ENCODE measurements at places on chromosomes 5 and 9.

DNA sequence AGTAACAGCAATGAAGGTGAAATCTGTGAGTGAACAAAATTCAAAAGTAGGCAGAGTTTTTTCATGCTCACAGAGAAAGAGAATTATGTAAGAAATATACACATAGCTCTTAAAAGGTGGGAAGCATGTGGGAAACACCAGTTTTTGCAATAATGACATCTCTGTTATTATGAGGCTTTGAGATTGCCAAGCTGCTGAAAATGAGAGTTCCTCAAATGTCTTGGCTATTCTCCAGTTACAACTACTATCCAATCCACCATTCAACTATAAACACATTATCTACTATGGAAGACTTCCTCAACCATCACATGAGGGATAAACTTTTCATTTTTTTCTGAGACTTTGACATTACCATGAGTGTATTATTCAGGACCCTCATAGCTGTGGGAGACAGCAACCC, 420.8 kb upstream of the ACTBL2 start:
- no peak for DNase-seq

DNA sequence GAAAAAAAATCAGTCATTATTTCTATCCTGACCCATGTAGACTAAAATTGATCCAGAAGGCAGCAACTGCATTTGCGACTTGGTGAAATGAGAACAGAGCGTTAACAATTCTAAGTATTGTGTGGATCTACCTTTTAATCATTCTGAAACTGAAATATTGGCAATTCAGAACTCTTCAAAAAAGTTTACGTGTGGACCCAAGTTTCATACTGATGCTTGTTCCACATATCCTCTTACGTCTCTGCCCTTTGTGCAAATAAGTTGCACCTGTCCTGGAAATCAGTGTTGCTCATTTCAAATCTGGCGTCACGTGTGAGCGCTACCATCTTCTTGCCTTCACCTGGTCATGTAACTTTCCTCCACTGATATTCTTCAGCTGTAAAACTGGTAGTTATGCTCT, 74.7 kb downstream of the NTRK2 start:
- no peak for DNase-seq

DNA sequence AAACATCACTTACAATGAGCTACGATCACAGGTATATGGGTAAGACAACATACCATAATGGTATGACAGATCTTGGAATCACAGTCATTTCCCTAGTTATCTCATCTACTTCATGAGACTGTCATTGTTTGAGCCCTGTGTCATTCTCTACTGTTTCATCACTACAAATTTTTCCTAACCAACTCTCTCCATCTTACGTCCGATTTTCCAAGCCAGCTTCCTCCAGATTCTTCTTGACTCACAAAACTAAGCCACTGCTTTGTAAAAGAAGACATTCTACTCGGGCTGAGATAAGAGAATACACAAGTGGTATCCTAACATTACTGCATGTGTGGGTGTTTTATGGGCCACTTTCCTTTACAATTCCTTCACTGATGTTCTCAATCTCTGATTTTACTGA, 49.6 kb downstream of the SERINC5 start:
- no peak for DNase-seq

GRCh38 chr5:1075931-1076330, 35.9 kb downstream of the SLC12A7 start:
- no peak for DNase-seq

DNA sequence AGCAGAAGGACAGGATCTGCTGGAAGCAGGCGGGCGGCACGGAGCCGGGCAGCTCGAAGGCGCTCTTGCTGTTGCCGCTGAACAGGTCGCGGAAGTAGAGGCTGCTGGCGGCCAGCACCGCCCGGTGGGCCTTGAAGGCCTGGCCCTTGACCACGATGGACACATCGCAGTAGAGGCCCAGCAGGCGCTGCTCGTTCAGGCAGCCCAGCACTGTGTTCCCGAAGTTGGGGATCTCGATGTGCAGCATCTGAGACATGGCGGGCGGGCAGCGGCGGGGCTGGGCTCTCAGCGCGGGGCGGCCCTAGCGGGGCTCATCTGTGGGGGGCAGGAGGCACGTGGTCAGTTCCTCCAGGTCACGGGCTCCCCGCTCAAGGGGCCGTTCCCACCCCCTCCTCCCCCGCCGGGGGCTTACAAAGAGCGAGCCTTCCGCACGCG, 44.8 kb downstream of the NACC2 start:
- no peak for DNase-seq

GRCh38 chr5:173291722-173292658, 36.2 kb downstream of the STC2 start:
- no peak for DNase-seq

DNA sequence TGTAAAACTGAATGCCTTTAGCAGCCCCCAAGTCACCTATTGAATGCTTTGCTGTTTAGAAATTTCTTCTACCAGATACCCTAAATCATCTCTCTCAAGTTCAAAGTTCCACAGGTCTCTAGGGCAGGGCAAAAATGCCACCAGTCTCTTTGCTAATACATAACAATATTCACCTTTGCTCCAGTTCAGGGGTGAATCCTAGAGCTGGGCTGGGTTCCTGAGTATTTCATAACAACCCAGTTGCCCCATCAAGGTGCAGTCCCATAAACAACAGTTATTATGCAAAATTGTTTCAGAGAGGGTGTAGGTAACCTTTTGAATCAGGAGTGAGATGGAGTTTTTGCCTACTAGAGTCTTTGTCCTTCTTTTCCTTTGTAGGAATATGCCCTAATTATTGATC, 19.0 kb upstream of the C1QTNF3 start:
- DNase-seq: no peak

DNA sequence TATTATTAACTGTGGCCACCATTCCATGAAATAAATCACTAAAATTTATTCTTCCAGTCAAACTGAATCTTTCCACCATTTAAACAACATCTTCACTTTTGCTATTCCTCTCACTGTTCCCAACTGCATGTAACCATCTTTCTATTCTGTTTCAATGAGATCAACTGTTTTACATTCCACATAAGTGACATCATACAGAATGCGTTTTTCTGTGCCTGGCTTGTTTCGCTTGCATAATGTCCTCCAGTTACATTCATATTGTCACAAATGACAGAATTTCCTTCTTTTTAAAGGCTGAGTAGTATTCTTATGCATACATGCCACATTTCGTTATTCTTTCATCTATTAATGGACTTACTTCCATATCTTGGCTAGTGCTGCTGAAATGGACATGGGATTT, 738.2 kb downstream of the SEMA5A start:
- no peak for DNase-seq

- DNase-seq: no peak
Observed at GRCh38 chr9:75231167-75231566, 142.9 kb downstream of the OSTF1 start.

GRCh38 chr9:14993901-14994554, 83.8 kb upstream of the FREM1 start:
- no peak for DNase-seq

GRCh38 chr5:110386782-110387181, 339.7 kb downstream of the TMEM232 start:
- DNase-seq: no peak

DNA sequence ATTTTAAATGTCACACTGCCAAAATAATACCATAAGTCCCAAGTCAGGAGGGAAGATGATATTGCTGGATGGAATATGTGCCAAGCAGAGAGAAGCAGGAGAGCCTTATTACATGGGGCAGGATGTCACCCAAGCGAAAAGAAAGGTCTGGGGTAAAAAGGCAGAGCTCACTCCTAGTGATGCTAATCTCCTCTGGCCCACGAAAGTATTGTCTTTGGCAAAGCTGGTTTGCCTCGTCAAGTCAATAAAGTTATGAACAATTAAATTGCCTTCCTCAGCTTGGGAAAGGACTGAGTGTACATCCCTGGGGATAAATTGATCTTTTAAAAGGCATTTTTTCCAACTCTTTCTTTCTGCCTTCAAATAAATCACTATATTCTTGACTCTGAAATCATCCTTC, 220.6 kb downstream of the DMAC1 start:
- no peak for DNase-seq

DNA sequence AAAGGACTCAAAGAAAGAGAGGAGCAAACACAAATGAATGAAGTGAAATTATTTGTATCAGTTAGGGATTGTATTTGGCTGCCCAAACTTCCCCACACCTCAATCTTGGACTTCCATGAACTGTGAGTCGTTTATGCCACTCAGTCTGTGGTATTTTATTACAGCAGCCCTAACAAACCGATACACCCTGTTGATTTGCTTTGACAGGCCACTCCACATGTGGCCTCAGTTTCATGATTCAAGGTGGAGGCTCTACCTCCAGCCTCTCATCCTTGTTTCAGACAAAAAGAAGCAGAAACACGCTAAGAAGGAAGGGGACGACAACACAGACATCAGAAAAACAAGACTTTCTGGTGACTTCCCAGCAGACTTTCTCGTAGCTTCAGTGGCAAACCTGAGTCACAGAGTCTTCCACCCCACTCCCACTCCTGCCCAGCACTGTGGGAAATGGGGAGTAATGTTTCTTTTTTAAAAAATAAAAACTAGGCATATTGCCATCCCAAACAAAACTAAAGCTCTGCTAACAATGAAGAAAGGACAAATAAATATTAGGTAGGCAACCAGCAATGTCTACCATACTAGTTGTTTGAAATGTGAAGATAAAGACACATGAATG, 52.2 kb upstream of the ABCA1 start:
- no peak for DNase-seq

DNA sequence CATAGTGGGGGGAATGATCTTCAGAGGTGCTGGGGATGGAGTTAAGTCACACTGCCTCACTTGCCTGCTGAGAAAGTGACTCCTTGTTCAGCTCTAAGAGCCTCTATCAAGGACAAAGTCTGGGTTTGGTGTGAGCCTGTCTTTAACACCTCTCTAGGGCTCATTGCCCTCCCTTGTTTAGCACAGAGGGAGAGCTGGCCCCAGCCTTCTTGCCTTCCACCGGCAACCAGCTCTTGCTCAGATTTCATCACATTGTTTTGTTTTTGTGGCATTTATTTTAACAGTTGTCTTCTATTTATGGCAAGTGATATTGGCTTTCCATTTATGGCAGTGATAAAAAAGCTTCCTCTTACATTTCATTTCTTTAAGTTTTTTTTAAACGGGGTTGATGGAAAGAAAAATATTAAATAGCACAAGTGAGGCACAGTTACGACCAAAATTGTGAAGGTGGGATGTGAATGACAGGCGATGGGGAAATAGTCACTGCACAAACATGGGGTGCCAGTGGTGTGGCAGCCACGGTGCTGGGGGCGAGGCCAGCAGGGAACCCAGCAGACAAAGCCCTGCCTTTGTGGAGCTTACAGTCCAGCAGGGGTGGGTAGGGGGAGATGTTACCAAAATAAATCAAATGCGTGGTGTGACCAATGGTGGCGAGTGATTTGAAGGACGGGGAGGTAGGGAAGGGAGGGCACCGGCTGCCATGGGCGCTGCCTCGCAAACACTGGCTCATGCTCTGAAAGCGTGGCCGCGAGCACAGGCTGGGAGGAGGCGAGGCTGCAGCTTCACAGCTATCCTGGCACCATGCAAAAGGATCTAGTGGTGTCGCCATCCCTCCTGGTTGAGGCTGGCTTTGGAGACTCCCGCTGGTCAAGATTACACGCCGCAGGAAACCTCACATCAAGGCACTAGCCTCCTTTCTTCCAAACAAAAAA, 21.2 kb upstream of the UNC5A start:
- no peak for DNase-seq

DNA sequence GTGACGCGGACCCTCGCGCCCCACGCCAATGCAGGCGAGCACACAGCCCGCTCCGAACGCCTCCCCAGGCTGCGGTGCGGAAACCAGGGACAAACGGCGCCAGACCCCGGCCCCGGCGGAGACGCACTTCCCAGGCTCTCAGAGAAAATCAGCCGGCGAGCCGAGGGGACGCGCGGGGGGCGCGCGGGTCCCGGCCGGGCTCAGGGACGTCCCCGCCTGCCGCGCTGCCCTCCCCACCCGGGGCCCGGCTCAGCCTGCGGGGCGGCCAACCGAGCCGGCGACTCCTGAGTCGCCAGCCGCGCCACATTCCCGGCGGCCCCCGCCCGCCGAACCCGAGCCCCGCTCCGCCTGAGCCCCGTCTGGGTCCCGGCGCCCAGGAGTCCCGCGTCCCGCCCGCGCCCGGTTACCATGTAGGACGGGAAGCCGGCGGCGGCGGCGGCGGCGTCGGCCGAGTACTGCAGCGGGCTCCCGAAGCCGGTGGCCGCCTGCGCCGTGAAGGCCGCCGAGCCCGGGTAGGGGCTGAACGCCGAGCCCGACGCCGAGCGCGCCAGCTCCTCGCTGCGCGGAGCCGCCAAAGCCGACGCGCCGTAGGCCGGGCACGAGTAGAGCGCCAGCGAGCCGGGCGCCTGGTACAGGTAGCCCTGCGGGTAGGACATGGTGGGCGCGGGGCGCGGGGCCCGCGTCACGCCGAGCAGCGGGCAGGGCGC, 566 bp downstream of the IRX2 start:
- no peak for DNase-seq

- no peak for DNase-seq
Observed at GRCh38 chr5:115602591-115603125, 379 bp upstream of the TICAM2 start.
